SJCRH30 (cell line): ENCODE measurements at places on chromosomes 7 and 10. TPM values are rescaled to one million over a fixed set of nuclear protein-coding genes. Genes with fewer than 3 reads are reported as not detected.

C10orf53 gene
- total RNA-seq: not detected in 2 replicates

DPP6 gene
- total RNA-seq: not detected in 2 replicates

- no peaks in the 10 kb centered on the region for H3K36me3 ChIP-seq
- H3K4me1 ChIP-seq: no peaks in the 10 kb centered on the region
- H3K4me3 ChIP-seq: no peak overlapping the region
- DNase-seq: no peak
- no peak overlapping the region for H3K27ac ChIP-seq
- H3K27me3 ChIP-seq: no peaks in the 10 kb centered on the region
Measured at GRCh38 chr7:124996778-124997177, 67.2 kb upstream of the POT1 start.

- no peaks in the 10 kb centered on the region for H3K36me3 ChIP-seq
- no peak overlapping the region for H3K4me3 ChIP-seq
- no peak for DNase-seq
- peaks cover 19% of the 10 kb centered on the region for H3K27me3 ChIP-seq
Measured at GRCh38 chr10:104054430-104054829, 31.2 kb downstream of the COL17A1 start.

DNA sequence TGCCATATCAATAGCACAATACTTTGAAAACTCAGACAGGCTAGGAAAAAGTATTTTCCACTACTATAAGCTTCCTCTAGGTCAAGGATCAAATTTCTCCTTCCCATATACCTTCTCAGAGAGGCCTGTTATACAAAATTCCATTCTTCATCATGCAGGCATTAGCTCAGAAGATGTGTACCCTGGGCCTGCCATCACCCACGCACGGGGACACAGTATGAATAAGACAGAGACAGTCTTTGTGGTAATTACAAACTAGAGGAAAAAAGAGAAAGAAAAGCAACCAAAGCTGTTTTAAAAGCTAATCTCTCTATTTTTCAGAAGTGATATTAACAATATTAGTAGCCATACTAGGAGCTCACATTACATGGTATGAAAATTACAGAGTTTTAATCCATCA, 236.8 kb upstream of the AOAH start:
- no peaks in the 10 kb centered on the region for H3K36me3 ChIP-seq
- H3K4me1 ChIP-seq: no peaks in the 10 kb centered on the region
- no peaks in the 10 kb centered on the region for H3K27me3 ChIP-seq
- H3K4me3 ChIP-seq: no peak overlapping the region
- no peak overlapping the region for H3K27ac ChIP-seq

- no peaks in the 10 kb centered on the region for H3K4me1 ChIP-seq
- no peaks in the 10 kb centered on the region for H3K36me3 ChIP-seq
- no peak for DNase-seq
- H3K27me3 ChIP-seq: no peaks in the 10 kb centered on the region
- H3K4me3 ChIP-seq: no peak overlapping the region
Measured at GRCh38 chr10:29980084-29980483, 79.3 kb downstream of the JCAD start.

ASAH2 gene
- 1.2 and 1.7 TPM in 2 replicates for total RNA-seq

MRC1 gene
- total RNA-seq: 0.03 TPM in 1 of 2 replicates, not detected in the other

AGBL3 gene
- 0.96 and 2.5 TPM in 2 replicates for total RNA-seq

SRRM3 gene
- 0.43 and 0.51 TPM in 2 replicates for total RNA-seq

- no peak overlapping the region for H3K27ac ChIP-seq
- no peak for DNase-seq
- H3K4me1 ChIP-seq: no peaks in the 10 kb centered on the region
- no peak overlapping the region for H3K4me3 ChIP-seq
- H3K36me3 ChIP-seq: no peaks in the 10 kb centered on the region
Measured at GRCh38 chr7:152910545-152911225, 151.1 kb downstream of the ACTR3B start.

OR6V1 gene
- not detected in 2 replicates for total RNA-seq

GRM3 gene
- total RNA-seq: not detected in 2 replicates

CYP3A7 gene
- total RNA-seq: 0.12 TPM in 1 of 2 replicates, not detected in the other

DNA sequence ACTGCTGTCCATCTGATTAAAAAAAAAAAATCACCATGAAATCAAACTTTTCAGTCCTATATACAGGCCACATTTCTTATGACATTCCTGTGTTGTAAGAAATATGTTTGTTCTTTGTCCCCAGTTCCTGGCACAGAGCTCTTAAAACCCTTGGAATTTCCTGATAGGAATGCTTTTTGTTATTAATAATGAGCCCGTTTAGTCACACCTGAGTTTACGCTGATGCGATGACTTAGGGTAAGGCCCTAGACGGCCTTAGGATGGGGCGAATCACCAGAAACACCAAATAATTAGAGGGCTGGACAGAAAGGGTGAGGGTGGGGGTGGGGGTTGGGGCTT, 17.5 kb downstream of the TSPAN15 start:
- peaks cover 51% of the 10 kb centered on the region for H3K4me1 ChIP-seq
- H3K27ac ChIP-seq: peak overlapping the region; percentile 70
- DNase-seq: peak; percentile 31

OLAH gene
- not detected in 2 replicates for total RNA-seq

DNA sequence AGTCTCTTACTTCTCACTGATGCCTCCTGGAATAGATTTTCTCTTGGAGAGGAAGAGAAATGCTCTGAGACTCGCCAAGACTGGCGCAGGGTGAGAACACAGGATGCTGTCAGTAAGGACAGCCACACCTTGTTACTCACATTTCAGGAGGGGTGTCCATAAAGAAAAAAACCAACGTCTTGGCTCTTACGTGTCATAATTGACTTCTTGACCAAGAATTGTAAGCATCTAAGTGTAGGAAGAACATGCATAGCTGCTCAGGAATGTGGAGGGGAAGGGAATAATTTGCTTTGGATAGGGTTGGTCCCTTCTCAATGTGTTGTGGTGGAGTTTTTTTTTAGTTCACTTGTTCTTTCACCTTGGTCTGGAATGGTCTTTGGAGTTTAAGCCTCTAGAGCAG, 43.8 kb upstream of the ZNF438 start:
- peaks cover 28% of the 10 kb centered on the region for H3K4me1 ChIP-seq
- no peak overlapping the region for H3K27ac ChIP-seq

CYP26A1 gene
- total RNA-seq: not detected in 2 replicates

ST8SIA6 gene
- total RNA-seq: not detected in 2 replicates

ENTPD7 gene
- 17.5 and 19.7 TPM in 2 replicates for total RNA-seq

DNA sequence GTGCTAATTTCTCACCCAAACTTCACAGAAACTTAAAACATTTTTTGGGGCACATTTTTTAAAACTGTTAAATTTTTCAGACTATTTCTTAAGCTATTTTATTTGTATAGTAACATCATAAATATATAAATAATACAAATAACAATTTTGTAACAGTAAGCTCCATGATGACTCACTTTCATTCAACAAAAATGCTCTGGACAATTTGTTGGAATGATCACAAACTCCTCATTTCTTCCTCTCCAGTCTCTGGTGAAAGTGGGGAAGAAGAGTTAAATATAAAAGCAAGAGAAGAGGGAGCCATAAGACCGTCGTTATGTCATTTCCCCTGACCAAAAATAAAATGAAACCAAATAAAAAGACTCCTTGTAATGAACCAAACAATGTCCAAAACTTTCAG, 162.4 kb downstream of the AGMO start:
- DNase-seq: no peak
- H3K27me3 ChIP-seq: no peaks in the 10 kb centered on the region
- no peaks in the 10 kb centered on the region for H3K36me3 ChIP-seq
- H3K27ac ChIP-seq: no peak overlapping the region
- no peak overlapping the region for H3K4me3 ChIP-seq

HGF gene
- total RNA-seq: 0.16 TPM in 1 of 2 replicates, not detected in the other

DNA sequence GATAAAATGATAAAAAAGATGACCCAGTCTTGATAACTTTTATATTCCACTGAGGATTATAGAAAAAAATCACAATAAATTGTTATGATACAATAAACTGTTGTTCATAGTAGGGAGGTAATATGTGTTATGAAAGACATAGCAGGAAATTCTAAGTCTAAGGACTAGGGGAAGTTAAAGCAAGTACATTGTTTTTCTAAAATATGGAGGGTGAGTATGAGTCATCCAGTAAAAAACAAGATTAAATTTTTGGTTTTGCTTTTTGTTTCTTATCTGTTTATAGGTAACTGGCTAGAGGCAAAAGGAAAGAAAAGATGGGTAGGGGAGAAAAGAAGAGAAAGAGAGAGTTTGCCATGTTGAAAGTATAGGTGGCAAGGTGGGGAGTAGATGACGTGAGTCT, 188.4 kb downstream of the POLR1F start:
- no peak for DNase-seq
- no peaks in the 10 kb centered on the region for H3K27me3 ChIP-seq
- H3K36me3 ChIP-seq: no peaks in the 10 kb centered on the region; the same call in 1 of the 2 replicates
- no peak overlapping the region for H3K4me3 ChIP-seq
- H3K27ac ChIP-seq: no peak overlapping the region
- peaks cover 12% of the 10 kb centered on the region for H3K4me1 ChIP-seq

- H3K36me3 ChIP-seq: no peaks in the 10 kb centered on the region
- H3K27me3 ChIP-seq: no peaks in the 10 kb centered on the region
- no peaks in the 10 kb centered on the region for H3K4me1 ChIP-seq
- no peak overlapping the region for H3K27ac ChIP-seq
- H3K4me3 ChIP-seq: no peak overlapping the region
Measured at GRCh38 chr7:127478024-127478355, 85.5 kb upstream of the ZNF800 start.

- no peak for DNase-seq
- H3K27me3 ChIP-seq: no peaks in the 10 kb centered on the region
- H3K4me1 ChIP-seq: peaks cover 7% of the 10 kb centered on the region
- no peak overlapping the region for H3K27ac ChIP-seq
- no peak overlapping the region for H3K4me3 ChIP-seq
- H3K36me3 ChIP-seq: no peaks in the 10 kb centered on the region
Measured at GRCh38 chr10:14481752-14482151, 151.0 kb upstream of the FRMD4A start.

INA gene
- not detected in 2 replicates for total RNA-seq

ANKRD30A gene
- not detected in 2 replicates for total RNA-seq

DNA sequence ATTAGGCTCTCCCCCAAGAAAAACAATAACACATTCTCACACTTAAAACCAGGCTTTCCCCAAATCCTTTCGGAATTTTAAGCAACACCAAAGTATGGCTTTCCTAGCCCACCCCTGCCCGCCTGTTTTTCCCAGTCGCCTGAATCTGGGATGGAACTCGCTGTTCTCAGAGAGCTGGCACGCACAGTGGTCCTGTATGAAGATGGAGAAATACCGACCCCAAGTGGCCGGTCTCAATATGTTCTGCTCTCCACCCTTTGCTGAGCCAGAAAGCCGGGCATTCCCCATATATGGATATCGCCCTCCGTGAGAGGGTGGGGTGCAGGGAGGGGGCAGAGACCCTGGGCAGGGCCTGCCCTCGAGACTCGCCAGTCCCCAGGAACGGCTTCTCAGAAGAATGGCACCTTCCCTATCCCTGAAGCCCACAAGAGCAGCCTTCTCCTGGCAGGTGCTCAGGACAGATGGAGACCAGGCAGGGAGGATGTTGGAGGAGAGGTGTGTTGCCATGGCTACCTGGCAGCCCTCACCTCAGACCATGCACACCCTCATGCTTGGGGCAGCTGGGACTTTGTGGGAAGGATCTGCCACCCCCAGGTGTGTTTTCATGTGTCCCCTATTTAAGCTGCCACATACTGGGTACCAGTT, 3.4 kb downstream of the TACR2 start:
- no peak overlapping the region for H3K4me3 ChIP-seq
- H3K27ac ChIP-seq: no peak overlapping the region
- H3K36me3 ChIP-seq: no peaks in the 10 kb centered on the region
- H3K4me1 ChIP-seq: no peaks in the 10 kb centered on the region

TEX36 gene
- not detected in 2 replicates for total RNA-seq

DNA sequence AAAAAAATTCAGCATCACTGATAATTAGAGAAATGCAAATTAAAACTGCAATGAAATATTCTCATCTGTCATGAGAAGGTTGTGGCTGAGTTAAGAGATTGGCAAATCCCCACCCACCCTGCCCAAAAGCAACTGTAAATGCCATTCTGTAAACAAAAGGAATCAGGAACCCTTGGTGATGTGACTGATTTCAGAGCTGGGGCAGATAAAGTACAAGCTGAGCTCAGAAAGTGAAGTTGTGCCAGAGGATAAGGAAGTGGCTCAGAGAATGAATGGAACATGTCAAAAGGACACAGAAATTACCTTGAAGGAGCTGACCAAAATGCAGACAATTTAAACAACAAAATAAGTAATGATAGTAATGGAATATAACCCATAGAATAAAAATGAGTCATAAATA, 32.7 kb upstream of the ARMS2 start:
- DNase-seq: no peak
- H3K36me3 ChIP-seq: peaks cover 9% of the 10 kb centered on the region; the same call in 1 of the 2 replicates
- H3K27ac ChIP-seq: no peak overlapping the region
- no peak overlapping the region for H3K4me3 ChIP-seq
- no peaks in the 10 kb centered on the region for H3K4me1 ChIP-seq

GRCh38 chr10:75456122-75456521, 24.7 kb downstream of the LRMDA start:
- no peak overlapping the region for H3K4me3 ChIP-seq

DNA sequence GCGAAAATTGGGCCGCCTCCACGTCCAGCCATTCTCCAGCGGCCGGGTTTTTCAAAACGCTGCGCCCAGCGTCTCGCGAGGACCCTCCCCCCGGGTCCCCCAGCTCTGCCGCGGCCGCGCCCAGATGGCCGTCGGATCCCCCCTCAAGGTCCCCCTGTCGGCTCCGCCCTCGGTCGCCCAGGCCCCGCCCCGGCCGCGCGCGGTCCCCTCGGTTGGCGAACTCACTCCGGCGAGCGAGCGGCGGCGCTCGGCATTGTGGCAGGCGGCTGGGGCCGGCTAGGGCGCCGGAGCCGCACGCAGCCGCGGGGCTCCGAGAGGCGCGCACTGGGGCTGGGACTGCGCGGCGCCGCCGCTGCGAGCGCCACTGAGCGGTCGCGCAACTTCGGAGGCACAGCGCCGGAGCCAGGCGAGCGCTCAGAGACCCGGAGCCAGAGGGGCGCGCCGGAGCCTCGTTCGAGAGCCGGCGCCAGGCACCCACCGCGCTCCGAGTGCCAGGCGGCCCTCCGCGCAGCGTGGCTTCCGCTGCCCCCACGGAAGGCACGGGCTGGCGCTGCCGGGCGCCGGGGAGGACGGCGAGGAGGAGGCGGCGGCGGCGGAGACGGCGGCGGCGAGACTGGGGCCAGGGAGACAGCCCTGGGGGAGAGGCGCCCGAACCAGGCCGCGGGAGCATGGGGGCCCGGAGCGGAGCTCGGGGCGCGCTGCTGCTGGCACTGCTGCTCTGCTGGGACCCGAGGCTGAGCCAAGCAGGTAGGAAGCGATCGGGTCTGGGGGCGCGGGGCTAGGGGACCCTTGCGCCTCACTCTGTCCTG, at the start of gene UNC5B:
TSS of gene UNC5B (plus strand) at position 253 of the 809 bp plus-strand sequence. CDS start at position 669, 416 bp downstream.
- no peak within 1 kb of the TSS for H3K27ac ChIP-seq
- no peaks in the 10 kb centered on the region for H3K36me3 ChIP-seq
- peak; percentile 87 for DNase-seq
- H3K4me1 ChIP-seq: no peaks in the 10 kb centered on the region
- peaks cover 3% of the 10 kb centered on the region; the same call in 1 of the 2 replicates for H3K27me3 ChIP-seq
- peak within 1 kb of the TSS; percentile 60 for H3K4me3 ChIP-seq

ATG9B gene
- 0.08 TPM in 1 of 2 replicates, not detected in the other for total RNA-seq

EZH2 gene
- 64.8 and 75.7 TPM in 2 replicates for total RNA-seq

- H3K36me3 ChIP-seq: no peaks in the 10 kb centered on the region
- H3K27ac ChIP-seq: no peak overlapping the region
- peaks cover 3% of the 10 kb centered on the region; the same call in 1 of the 2 replicates for H3K4me1 ChIP-seq
- peak overlapping the region; percentile 68; the same call in 1 of the 2 replicates for H3K4me3 ChIP-seq
Measured at GRCh38 chr7:140673774-140674155, 1.0 kb downstream of the ADCK2 start.

CPN1 gene
- not detected in 2 replicates for total RNA-seq
